Hematopoietic multipotent progenitor cell treated with erythropoietin and hydrocortisone succinate and interleukin-3 and kit ligand, for 4 days (in vitro differentiated cells): ENCODE measurements at places on chromosomes 13 and 19.
A peak's percentile ranks its signal among the peaks of the same experiment; 100 is the strongest.

GRCh38 chr13:52800856-52801255 is 47.6 kb downstream of the PCDH8 start:
- DNase-seq, result no peak

DNA sequence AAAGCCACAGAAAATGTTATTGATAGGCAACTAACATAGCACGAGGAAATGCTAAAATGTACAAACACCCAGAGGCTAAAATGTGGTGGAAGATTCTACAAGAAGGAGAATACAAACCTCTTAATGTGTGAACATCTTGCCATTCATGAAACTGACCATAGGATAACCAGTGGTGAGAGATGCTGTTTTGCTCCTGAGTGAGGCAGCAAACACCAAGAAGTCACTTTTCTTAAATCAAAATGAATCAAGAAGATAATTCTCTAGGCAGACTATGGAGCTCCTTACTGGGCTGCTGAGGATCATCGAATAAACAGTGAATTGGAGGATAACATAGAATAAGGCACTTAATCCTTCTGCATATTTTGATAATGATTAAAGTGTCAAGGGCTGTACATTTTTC is 375.4 kb upstream of the SLITRK6 start:
- DNase-seq, result no peak

DNA sequence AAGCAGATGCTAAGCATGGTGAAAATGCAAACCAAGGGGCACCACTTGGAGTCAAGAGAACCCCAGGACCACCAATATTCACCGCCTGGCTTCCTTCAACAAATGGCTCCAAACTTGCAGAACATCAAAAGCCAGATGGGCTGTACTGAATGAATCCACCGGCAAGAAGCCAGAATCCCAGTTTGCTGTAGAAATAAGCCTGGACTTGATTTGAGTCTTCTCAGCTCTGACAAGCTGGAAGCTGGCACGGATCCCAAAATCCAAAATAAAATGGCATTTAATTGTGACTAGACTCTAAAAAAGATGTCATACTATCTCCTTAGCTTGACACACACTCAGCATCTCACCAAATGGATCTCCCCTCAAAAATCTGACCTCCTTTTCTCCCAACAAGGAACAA is 11.9 kb downstream of the EFNB2 start:
- no peak for DNase-seq

DNA sequence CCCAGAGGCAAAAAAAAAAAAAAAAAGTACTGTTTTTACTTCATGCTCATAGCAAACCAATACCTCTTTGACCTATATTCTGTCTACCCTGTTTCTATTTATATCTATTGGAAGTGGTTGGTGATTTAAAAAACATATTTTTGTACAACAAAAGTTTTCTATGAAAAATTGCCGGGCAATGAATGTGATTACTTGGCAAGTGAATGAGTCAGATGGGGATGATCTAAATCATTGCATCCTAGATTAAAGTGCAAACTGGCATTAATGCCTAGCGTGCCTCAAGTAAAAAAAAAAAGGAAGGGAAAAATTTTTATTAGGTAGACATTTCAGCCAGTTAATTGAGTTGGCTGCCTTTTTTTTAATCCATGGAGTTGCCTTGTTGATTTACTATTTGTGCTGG is 500.6 kb downstream of the KCTD12 start:
- no peak for DNase-seq

DNA sequence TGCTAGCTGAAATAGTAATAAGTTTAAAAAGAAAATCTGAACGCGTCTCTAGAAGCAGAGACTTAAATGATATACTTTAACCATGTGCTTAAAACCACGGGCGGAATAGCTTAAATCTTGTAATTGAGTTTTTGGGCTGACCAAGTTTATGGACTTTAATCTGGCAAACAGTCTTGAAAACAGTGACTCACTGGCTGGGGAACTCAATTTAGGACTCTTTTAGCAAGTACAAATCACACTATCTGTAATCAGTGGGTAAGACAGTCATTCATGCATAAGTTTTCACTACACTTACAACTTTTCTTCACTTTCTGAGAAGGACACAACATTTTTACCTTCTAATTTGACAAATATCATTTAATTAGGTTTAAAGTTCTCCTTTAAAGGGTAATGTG is 26.8 kb downstream of the ZNF627 start:
- DNase-seq, result peak; percentile 42

DNA sequence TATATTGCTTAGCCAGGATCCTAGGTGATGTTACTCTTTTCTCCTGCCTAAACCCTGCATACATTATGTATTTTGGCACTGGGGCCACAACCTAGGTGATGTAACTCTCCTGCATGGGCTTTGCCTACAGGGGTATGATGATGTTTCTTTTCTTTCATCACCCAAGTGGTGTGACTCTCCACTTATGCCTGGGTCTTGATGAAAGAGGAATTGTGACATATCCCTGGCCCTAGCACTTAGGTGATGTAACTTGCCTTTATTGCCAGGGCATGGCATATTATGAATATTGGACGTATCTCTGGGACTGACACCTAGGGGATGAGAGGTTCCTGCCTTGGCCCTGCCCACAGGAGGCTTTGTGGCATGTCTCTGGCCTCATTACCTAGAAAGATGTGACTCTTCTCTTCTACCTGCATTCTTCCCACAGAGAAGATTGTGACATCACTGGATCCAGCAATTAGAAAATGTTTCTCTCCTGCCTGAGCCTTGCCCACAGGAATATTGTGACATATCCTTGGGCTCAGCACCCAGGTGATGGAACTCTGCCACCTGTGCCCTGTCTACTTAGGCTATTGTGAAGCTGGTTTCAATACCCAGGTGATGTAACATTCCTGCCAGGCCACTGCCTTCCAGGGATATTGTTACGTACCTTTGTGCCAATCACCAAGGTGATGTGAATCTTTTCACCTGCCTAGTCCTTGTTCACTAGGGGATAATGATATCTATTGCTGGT is 27.3 kb upstream of the ZNF254 start:
- DNase-seq, result no peak

DNA sequence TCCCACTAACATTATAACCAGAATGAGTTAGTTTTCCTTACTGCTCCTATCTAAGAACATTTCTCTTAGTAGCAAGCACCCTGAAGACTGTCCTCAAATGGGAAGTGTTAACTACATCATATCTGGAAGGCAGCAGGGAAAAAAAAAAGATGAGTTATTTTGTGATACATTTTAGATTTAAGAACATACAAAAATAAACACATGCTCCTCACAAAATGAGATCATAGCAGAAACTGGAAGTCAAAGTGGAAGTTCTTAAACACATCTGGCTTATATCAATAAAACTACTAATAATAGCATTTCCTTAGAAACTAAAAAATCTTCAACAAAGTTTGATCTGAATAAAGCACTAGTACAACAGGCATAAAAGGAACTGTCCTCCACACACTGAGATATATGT is 70.4 kb downstream of the SLITRK6 start:
- no peak for DNase-seq

- no peak for DNase-seq
Measured at GRCh38 chr13:82797876-82798275, 1084.4 kb downstream of the SLITRK1 start.

DNA sequence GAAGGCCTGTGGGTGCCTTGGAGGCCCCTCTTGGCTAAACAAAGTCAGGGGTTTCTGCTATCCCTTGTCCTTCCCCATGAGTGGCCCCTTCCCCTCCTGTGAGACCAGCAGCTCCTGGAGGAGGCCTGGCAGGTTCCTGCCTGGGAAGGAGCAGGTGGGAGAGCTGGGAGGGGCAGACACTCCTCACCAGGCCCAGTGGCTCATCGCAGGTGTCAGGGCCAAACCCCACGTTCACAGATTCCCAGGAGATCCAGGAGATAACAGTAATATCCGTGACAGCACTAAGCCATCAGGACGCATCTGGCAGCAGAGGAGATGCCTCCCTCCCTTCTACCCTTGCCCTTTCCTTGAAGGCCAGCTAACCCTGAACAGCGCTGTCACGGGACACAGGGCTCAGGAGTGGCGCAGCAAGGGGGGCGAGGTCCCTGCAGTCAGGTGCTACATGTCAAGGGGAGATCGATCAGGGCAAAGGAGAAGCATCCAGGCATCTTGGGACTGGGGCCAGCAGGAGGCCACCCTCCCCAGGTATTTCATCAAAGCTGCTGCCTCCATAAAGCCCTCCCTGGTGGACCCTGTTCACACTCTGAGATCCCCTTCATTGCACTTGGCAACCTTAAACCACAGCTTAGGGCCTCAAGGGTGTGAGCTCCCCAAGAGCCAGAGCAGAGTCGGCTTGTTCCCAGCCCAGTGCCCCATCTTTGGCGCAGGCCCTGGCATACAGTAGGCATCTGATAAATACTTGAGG is 4.8 kb downstream of the CEBPA start:
- no peak for DNase-seq

GRCh38 chr13:112445411-112446271 is 69.5 kb downstream of the SPACA7 start:
- no peak for DNase-seq

GRCh38 chr19:13181747-13182388 is 31.7 kb downstream of the IER2 start:
- DNase-seq, result peak; percentile 75

DNA sequence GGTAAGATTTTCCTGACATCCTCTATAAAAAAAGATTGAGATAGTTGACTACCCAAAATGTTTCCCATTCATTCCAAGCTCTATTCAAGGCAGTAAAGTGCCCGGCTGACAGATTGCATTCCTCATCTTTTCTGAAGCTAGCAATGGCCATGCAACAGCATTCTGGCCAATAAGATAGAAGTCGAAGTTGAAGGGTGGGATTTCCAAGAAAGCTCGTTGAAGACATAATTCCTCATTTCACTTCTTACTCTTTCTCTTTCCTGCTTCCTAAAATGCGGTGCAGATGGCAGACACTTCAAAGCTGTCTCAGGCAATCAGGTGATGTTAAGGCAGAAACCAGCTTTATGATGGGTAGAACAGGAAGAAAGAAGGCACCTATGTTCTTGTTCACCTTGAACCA is 13.4 kb upstream of the ALOX5AP start:
- no peak for DNase-seq

DNA sequence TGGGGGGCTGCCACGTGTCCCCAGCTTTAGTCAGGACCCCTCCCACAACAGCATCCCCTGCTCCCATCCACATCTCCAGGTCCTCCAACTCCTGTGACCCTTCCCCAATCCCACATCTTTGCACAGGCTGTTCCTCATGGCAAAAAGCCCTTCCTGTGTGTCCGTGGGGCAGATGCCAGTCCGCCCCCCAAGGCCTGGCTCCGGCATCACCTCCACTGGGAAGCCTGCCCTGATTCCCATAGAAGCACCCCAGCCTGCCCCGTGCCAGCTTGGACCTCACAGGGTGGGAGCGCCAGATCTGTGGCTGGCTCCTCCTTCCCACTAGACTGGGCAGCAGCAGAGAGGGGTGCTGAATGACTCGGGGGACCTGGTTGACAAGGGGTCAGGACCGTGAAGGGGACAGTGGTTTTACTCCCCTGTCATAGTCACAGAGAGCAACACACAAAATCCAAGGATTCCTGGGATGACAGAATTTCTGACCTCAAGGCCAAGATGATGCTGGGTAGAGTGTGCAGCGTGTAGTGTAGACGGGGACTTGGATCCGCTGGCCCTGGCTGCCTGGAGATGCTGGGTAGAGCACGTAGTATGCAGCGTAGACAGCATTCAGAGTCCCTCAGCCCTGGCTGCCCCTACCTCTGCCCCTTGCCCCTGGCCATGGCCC is 13.3 kb downstream of the KLF2 start:
- no peak for DNase-seq

- DNase-seq, result peak; percentile 77
Measured at GRCh38 chr19:42132851-42133528, 744 bp upstream of the POU2F2 start.

DNA sequence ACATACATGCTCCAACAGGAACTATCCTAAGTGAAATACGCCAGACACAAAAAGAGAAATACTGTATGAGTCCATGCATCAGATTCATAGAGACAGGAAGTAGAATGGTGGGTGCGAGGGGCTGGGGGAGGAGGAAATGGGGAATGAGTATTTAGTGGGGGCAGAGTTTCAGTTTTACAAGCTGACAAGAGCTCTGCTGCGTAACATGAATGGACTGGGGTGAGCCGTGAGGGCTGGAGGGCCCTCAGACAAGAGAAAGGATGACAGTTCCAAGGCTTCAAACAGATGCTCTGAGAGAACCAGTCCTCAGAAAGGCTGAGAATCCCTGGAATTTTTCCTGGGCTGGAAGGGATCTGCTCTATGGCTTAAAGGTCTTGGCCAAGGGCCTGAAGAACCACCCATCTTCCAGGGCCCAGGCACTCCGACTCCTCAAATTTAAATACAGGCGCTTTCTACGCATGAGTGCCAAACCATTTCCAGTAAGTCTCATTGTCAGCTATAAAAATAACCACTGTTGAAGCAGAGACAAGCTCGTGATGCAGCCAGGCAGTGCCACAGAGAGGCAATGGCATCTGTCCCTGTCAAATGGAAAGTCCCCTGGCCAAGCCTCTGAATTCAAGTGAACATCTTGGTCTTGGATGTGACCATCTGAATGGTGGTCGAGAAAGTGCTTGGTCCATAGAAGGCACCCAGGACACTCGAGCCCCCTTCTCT is 17.5 kb downstream of the KLF2 start:
- DNase-seq, result no peak

DNA sequence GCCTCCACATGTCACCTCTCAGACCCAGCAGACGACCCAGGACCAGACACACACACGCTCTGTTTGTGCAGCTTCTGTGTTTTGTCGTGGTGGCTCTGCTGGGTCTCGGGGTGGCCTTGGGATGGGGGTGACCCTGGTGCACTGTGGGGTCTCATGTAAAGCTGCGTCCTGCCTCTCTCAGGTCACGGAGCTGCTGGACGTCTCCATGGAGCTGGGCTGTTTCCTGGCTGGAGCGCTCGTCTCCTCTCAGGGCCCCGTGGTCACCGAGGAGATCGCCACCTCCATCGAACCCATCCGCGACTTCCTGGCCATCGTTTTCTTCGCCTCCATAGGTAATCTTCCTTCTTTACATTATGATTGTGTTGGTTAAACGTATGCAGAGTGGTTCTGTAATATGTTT is 45.4 kb upstream of the TFDP1 start:
- no peak for DNase-seq

DNA sequence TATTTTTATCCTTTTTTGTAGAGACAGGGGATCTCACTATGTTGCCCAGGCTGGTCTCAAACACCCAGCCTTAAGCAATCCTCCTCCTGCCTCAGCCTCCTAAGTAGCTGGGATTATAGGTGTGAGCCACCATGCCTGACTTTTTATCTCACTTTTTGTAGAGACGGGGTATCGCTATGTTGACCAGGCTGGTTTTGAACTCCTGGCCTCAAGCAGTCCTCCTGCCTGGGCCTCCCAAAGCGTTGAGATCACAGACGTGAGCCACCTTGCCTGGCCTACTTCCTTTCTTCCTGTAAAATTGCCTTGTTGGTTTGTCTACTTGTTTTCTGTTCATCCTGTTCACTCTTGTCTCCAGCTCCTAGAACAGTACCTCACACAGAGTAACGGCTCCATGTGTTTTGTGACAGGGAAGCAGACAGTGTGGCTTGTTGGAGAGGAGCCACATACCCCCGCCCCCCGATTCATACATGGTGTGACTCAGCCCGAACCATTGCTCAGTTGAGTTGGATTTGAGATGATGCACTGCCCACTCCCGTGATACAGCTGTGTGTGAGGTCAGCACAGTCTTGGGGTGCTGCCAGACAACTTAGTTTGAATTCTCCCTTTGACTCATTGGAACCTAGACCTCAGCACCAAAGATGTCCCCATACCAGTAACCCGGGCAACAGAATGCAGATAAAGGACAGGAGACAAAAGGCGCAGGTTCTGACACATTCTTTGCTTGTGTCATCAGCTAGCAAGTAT is 34.2 kb downstream of the GPR42 start:
- no peak for DNase-seq
